ENCODE measurements at places on chromosomes 4 and X. TPM values are rescaled to one million over a fixed set of nuclear protein-coding genes. Genes with fewer than 3 reads are reported as not detected.

The SPATA4 gene
- total RNA-seq, result not detected

The CENPVL1 gene
- not detected for total RNA-seq

DNA sequence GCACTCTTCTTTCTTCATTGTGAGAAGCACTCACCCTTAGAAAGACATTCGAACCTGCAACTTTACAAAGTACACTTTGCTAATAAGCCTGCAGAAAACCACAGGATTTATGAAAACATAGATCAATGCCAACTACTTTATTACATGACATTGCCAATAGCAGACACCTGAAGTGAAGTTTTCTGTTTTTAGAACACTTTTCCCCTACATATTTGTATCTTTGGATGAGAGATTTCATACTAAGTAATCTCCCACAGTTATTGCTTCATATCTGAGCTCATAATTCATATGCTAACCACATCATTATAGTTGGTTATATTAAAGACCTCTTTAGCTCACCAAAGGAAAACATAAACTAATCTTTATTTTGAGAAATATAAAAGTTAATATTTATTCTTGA lies 276.5 kb upstream of the CTSO start:
- no peak overlapping the region for H3K27ac ChIP-seq
- H3K36me3 ChIP-seq, result no peaks in the 10 kb centered on the region
- no peaks in the 10 kb centered on the region for H3K4me1 ChIP-seq
- H3K27me3 ChIP-seq, result no peaks in the 10 kb centered on the region
- H3K4me3 ChIP-seq, result no peak overlapping the region

GRCh38 chr4:115293093-115293462 lies 179.7 kb upstream of the NDST4 start:
- H3K27me3 ChIP-seq, result no peaks in the 10 kb centered on the region
- H3K4me3 ChIP-seq, result no peak overlapping the region

GRCh38 chr4:6241062-6241845 lies 28.4 kb upstream of the WFS1 start:
- no peaks in the 10 kb centered on the region for H3K36me3 ChIP-seq
- no peak overlapping the region for H3K27ac ChIP-seq
- peaks cover 17% of the 10 kb centered on the region for H3K27me3 ChIP-seq

GRCh38 chr4:156101571-156101970 lies 147.9 kb upstream of the CTSO start:
- H3K4me3 ChIP-seq, result no peak overlapping the region
- H3K4me1 ChIP-seq, result no peaks in the 10 kb centered on the region
- no peaks in the 10 kb centered on the region for H3K36me3 ChIP-seq
- no peak for DNase-seq

GRCh38 chr4:41197996-41198395 lies 16.3 kb downstream of the APBB2 start:
- DNase-seq, result no peak
- H3K27ac ChIP-seq, result no peak overlapping the region
- H3K4me3 ChIP-seq, result no peak overlapping the region
- no peaks in the 10 kb centered on the region for H3K36me3 ChIP-seq
- H3K27me3 ChIP-seq, result no peaks in the 10 kb centered on the region

Data from transverse colon (tissue), 4 donors.